ENCODE measurements at places on chromosomes 5 and 9.

GRCh38 chr9:35481347-35481975 lies 8.4 kb upstream of the RUSC2 start:
- no peak for DNase-seq

- DNase-seq, result no peak
Measured at GRCh38 chr9:98230789-98231188, 24.7 kb downstream of the TBC1D2 start.

GRCh38 chr9:92649007-92649406 lies 20.9 kb downstream of the IPPK start:
- no peak for DNase-seq

GRCh38 chr9:109115931-109116526 lies 3.7 kb downstream of the TMEM245 start:
- no peak for DNase-seq

- DNase-seq, result no peak
Measured at GRCh38 chr5:100668511-100668910, 133.3 kb downstream of the FAM174A start.

DNA sequence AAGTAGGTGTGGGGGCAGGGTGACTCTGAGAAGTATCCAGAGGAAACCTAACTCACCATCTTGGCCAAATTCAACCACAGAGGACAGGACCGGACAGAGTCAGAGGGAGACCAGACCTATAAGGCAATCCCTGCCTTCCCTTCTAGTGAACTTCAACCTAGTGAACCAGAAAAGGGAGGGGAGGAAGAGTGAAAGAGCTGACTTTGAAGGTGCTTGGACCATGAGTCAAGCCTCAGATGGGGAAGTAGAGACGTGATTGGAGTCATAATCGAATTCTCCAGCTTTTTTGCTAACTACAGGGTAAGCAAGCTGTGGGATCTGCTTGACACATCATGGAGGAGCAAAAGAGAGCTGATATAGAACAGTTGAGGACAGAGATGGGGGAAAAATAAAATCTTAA lies 18.8 kb upstream of the KIF2A start:
- DNase-seq, result no peak

- no peak for DNase-seq
Measured at GRCh38 chr5:132093271-132093670, 19.7 kb downstream of the CSF2 start.

- no peak for DNase-seq
Measured at GRCh38 chr9:123537809-123538208, 181.8 kb downstream of the CRB2 start.

DNA sequence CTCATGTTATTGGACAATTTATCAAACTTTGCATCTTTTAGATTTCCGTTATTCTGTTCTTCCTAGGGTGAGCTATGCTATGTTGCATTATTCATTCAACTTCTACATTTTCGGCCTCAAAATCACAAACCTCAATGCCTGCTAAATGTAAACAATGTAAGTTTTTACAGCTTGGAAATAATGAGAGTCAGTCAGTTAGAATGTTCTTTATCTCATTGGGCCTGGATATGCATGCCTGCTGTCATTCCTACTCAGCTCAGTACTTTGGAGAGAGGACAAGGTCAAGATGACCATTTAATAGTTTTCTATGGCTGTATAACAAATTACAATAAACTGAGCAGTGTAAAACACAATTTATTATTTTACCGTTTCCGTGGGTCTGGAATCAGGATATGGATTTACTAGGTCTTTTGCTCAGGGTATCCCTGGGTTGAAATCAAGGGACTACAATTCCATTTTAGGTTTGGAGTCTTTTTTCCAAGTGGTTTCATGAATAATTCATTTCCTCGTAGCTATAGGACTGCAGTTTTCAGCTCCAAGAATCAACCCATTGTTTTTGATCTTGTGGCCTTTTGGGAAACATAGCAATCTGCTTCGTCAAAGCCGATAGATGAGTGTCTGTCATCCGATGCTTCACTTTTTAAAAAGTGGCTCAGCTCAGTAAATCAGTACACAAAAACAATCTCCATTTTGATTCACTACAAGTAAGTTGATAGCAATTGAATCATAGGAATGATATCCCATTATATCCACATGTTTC lies 1143.2 kb upstream of the CDH6 start:
- DNase-seq, result no peak

DNA sequence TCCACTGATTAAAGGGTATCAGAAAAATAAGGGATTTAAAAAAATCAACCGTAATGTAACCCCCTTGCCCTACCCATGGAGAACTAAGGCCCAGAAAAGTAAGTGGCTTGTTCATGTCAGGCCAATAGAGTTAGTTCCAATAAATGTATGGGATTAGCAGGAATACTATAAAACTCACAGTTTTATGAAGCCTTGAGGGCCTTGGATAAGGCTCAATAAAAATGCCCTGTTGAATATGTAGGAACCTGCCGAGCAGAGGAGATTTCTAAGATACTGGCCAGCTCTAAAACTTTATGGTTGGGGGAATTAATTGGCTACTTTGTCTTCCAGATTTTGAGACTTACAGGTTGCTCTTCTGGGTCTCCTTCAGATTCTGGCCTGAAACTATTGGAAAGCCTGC lies 231.0 kb downstream of the GLIS3 start:
- DNase-seq, result no peak

DNA sequence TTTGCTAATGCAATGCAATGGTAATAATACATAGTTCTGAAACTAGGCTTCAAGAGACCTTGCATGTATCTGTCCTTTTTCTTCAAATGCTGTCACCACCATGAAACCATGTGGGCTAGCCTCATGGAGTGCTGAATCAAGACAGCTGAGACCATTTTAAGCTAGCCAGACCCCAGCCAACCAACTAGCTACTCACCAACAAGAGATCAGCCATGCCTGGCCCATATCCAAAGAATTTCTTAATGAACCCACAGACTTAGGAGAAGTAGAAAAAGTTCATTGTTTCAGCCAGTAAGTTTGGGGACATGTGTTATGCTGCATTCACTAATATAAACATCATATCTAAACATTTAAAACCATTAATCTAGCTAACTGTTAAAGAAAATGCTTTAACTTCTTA lies 139.8 kb upstream of the EDIL3 start:
- DNase-seq, result no peak

GRCh38 chr5:176648474-176649194 lies 1.4 kb downstream of the TSPAN17 start:
- no peak for DNase-seq

DNA sequence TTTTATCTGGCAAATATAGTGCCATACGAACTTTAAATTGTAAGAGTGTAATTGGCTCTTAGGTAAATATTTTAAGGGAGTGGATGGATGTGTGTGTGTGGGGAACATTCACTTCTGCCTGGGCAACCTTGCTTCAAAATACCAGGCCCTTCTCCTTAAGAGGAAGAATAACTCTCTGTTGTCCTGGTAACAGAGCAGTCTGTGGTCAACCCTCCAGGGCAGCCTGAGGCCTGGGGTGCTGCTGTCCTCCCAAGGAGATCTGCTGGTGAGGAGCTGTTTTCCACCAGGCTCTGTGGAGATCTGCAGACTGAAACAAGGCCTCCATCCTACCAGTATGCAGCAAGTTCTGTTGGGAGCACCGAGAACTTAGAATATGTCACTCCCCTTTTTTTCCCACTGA lies 325.2 kb downstream of the PSAT1 start:
- DNase-seq, result no peak

DNA sequence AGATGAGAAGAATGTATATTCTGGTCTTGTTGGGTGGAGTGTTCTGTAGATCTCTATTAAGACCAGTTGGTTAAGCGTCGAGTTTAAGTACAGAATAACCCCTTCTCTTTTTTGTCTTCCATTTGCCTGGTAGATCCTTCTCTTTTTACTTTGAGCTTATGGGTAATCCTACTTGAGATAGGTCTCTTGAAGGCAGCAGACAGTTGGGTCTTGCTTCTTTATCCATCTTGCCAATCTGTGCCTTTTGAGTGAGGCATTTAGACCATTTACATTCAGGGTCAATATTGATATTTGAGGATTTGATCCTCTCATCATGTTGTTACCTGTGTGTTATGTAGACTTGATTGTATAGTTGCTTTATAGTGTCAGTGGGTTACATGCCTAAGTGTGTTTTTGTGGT lies 152.7 kb downstream of the CWC27 start:
- no peak for DNase-seq

DNA sequence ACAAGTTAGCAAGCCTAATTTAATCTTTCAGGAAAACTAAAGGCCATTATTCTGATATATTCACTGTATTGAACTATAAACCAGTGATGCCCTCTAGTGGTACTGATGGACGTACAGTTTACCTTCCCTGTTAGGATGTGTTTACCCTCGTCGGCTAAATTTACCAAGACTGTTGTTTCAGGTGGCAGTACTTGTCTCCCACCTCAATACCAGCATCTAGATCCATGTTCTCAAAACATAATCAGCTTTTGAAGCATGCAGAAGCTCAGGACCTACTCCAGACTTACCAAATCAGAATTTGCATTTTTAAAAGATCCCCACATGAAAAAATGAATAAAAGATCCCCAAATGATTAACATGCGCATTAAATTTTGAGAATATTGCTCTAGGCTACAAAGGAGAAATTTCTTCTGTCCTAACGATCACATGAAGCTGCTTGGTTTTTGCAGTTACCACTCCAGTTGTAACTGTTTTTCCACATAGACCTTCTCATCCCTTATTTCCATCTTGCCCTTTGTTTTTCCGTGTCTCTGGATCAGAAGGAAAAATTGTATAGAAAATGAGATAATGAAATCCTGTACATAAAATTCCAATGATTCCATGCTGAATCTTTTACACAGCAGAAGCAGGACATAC lies 3.2 kb upstream of the BAAT start:
- DNase-seq, result no peak

DNA sequence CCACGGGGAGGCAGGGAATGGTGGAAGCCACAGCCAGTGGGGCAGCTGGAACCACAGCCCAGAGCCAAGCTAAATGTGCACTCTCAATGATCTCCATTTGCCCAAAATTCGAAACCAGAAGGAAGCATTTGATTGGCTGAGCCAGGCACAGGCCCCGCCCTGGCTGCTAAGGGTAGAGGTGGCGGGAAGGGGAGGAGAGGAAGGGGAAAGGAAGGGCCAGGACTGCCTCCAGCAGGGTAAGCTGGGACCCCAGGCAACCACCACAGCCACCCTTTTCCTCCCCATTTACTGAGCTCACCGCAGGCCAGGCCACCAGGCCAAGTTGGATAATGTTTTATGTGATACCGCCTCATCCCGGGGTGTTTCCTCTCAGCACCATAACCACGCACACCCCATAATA lies 100.3 kb upstream of the RAPGEF1 start:
- DNase-seq, result no peak

GRCh38 chr5:170131235-170131634 lies 25.5 kb downstream of the FOXI1 start:
- DNase-seq, result no peak

GRCh38 chr5:132474131-132474723 lies 16.3 kb downstream of the IRF1 start:
- DNase-seq, result no peak

DNA sequence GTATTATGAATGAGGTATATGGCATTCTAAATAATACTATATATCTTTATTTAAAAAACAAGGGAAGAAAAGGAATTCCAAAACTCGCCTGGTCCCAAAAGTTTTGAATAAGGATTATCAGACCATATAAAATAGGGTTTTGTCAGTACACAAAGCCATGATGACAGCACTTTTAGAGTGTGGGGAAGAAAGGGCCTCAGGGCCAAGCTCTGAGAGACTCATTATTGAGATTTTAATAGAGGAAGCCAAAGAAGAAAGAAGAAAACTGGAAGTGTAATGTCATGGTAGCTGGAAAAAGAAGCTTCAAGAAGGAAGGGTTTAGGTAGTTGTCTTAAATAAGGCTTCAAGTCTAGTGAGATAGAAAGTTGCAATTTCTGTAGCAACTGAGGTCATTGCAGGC lies 53.0 kb downstream of the FCHO2 start:
- DNase-seq, result no peak

GRCh38 chr9:74953235-74953751 lies 581 bp upstream of the C9orf40 start:
- no peak for DNase-seq

DNA sequence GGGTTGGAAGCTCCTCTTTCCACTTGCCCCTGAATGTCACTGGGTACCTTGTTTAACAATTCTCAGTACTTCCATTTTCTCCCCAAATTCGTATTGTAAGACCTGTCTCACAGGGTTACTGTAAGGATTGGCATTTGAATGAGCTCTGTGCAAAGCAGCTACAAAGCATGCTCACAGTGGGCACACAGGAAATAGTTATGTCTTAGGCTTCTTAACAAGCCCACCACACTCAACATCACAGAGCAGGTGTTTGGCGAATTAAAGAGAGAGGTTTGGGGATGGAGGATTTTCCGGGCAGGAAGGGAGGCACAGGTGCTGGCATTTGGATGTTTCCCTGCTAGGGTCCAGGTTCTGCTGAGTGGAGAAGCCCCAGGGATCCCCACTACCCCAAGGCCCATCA lies 17.0 kb upstream of the LHFPL2 start:
- no peak for DNase-seq

DNA sequence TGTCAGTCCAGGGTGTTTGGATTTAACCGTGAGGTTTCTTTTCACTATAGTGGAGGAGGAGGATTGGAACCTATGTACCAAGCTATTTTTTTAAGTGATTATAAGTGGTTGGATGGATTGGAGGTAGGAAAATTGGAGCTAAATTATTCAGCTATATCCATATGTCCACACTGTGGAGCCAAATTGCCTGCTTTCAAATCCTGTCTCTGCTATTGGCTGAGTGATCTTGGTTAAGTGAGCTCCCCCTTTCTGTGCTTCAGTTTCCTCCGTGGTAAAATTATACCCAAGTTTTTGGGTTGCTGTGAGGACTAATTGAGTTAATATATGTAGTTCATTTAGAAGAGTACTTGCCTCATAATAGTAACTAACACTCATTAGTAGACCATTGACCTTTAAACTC lies 2.5 kb downstream of the CENPP start:
- DNase-seq, result no peak

DNA sequence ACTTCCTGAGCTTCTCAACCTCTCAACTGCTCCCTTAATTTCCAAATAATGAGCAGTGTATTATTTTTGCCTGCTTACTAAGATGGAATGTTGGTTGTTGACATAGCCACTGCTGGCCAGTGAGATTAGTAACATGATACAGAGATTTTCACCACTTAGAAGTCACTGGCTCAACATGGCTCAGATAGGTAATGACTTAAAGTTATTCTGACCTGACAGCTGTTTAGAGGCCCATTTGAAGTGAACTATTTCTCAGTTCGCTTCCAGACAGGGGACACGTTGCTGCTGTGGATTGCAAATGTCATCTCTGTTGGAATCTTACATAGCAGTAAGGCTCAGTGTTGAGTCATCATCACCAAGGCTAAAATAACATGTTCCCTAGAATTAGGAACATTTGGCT lies 490.2 kb downstream of the TLE4 start:
- DNase-seq, result no peak

GRCh38 chr5:110304176-110304575 lies 422.3 kb downstream of the TMEM232 start:
- DNase-seq, result no peak

GRCh38 chr5:180133060-180133459 lies 61.5 kb upstream of the RNF130 start:
- DNase-seq, result no peak

DNA sequence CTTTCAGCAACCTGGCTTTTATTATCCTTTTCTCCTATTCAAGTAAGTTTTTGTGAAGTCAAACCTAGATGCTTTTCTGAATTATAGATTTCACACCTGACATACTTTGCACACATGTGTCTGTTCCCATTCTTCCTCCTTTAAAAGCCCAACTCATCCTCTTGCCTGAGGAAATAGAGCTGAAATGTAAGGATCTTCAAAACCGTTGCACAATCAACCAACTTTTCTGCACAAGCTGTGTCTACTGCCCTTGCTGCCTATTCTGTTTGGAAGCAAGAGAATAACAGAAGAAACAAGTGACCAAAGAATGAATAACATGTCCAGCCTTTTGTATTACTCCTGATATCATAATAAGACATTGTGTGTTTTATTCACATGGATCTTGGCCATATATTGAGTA lies 95.1 kb upstream of the ITGA1 start:
- no peak for DNase-seq
